Right atrium auricular region (tissue), 2 donors: ENCODE measurements at places on chromosomes 3 and 15.

GRCh38 chr3:188091746-188092145, 62.2 kb upstream of the LPP start:
- DNase-seq = no peak

DNA sequence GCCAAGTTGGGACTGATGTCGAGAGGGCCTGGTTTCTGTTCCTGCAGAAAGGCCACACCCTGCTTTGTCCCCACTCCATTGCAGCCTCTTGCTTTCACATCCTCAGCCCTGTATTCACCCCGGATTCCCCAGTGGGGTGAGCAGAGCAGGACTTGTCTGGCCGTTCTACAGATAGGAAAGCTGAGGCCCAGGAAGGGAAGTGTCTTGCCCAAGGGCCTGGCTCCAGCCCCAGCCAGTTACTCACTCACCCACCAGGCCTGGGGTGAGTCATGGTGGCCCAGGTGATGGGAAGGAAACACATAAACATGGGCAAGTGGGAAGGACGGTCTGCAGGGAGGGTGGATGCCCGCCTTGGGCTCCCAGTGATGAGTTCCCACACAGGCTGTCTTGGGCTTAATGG, 6.1 kb upstream of the DUSP7 start:
- peak; percentile 83 for DNase-seq

- no peak for DNase-seq
Measured at GRCh38 chr3:125436921-125437320, 61.8 kb upstream of the ZNF148 start.

DNA sequence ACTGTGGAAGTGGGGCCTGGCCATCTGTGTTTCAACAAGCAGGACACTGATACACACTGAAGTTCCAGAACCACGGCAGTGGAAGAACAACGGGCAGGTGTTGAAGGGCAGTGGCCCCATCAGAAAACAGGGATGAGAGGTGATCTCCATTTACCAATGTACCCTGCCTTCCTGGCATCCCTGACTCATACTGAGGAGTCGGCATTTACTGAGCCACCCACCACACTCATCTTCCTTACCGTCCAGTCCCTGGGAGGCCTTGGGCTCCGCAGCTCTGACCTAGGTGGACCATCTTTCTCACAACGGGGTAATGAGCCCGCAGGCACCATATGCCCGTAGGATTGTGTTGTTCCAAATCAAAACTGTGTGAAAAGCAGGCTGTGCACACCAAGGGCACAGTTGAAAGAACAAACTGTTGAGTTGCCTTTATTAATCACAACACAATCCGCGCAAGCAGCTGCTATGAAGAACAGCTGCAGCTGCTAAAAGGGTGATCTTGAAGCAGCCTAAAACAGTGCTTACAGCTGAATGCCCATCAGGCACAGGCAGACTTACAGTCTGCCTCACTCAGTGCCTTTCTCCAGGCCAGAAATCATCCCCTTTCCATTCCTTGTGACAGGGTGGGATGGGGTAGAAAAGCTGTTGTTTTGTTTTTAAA, 12.9 kb downstream of the MB21D2 start:
- DNase-seq = no peak

DNA sequence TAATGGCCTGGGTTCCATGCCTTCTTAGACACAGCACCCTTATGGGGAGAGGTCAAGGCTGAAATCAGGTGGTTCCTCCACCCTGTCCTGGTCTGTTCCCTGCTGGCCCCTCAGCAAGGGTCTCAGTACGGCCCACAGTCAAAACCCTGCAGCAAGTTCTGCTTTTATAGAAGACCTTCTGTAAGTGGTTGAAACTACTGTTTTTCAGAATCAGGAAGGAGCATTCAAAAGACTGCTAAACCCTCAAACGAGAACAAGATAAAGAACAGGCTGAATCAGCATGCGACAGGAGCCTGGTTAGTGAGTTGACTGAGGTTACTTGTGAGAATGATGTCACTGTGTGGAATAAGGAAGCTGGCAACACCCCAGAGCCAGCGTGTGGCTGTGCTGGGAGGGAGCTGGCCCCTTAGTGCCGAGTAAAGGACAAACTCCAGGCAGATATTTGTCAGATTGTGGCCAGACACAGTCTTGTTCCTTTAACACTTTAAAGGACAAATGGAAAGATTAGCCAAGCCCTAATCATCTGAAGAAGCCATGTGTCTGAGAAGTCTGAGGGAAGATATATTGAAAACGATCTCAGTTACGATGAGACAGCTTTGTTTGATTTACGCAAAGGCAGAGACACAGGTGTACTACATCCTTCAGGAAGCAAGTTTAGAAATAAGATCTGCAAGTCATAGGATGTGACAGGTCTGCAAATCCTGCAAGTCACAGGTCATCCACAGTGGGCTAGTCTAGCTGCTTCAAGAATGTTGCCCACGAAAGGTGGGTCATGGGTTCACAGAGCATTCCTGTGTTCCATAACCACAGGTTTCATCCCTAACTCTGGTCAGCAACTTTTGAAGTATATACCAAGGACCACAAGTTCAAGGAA, 54.0 kb downstream of the B3GNT5 start:
- DNase-seq = peak; percentile 79

GRCh38 chr3:98918586-98918985, 17.1 kb upstream of the DCBLD2 start:
- DNase-seq = no peak

- no peak for DNase-seq
Measured at GRCh38 chr15:98583771-98584430, 64.4 kb upstream of the IGF1R start.

- no peak for DNase-seq
Measured at GRCh38 chr3:58234516-58234931, 3.1 kb upstream of the ABHD6 start.

GRCh38 chr3:35639254-35640186, at the start of gene ARPP21:
TSS of gene ARPP21 (plus strand) at chr3:35639525. CDS start at chr3:35681752, 42,227 bp downstream.
- no peak for DNase-seq

DNA sequence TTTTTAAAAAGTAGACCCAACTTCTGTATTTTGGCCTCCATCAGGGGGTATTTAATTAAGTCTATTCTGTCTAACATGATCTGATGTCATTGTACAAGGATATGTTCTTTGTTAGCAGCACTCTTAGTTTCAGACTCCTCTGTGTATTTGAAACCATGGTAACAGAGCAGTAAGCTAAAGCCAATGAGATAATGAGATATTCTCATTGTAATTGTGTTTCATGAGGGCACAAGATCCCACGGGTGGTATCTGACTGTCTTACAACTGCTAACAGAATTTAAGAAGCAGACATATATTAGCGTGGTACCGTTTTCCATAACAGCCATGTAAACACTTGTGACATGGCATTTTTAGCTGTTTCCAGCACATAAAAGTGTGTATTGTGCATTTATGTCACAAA, 251.2 kb upstream of the VEPH1 start:
- no peak for DNase-seq

DNA sequence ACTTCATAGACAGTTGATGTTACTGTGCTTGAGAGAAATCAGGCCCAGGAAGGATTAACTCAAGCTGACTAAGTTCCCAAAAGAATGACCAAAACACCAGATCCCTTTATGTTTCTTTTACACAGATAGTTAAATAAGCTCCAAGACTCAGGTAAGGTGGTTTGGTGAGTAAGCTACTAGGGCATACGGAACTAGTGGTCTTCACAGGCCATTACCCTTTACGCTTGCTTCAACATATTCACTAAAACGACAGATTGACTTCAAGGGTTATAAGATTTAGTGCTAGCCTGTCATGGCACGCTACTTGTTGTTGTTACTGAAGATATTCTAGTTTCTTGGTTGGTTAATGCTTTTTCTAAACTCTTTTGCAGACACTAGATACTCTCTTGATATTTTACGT, 369.3 kb downstream of the LPP start:
- DNase-seq = no peak

DNA sequence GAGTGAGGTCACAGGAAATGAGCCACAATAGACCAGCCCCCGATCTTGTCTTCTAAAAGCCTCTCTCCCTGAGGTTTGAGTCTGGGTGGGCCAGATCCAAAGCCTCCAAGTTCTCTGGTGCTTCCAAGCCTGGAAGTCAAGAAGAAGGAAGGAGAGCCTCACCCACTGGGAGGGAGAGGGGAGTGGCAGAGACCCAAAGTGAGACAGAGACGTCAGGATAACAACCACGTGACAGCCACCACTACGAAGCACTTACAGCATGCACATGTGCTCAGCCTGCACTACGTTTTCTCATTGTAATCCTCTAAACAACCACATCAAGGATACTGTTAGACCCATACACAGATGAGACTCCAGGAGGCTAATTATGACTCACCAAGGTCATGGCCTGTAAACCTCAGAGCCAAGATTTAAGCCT, 197.3 kb upstream of the LINGO1 start:
- DNase-seq = no peak

- no peak for DNase-seq
Measured at GRCh38 chr3:130820976-130821375, 72.9 kb upstream of the ATP2C1 start.

- no peak for DNase-seq
Measured at GRCh38 chr3:150307311-150308036, 100.6 kb upstream of the TSC22D2 start.

DNA sequence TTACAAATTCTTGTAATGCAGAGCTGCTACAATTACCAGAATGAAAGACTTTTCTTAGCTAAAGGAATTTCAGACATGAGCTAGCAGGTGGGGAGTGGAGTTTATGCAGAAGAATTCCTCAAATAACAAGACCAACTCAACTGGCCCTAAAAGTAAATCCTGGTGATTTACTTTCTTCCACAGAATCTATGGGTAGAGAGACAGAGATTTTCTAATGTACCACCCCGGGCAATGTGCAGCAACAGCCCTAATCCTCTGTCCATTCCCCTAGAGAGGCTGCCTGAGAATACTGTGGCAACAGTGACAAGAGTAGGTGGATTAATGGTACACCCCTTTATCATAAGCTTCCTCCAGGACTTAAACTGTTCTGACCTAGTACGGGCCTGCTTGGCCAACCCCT, 55.2 kb downstream of the AQR start:
- DNase-seq = no peak

DNA sequence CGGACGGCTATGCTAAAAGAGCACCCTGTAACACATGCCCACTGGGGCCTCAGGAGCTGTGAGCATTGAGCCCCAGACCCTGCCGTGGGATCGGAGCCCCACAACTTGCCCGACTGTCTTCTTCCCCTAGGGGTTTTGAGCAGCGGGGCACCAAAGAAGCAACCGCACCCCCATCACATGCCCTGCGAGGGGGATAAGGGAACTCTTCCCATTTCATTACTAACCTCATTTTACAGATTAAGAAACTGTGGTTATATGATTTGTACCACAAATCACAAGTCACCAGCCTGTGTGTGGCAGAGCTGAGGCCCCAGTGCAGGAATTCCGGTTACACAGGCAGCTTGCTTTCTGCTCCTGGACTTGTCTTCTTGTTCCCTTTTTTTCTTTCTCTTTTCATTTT, 86.2 kb downstream of the CD47 start:
- no peak for DNase-seq

- no peak for DNase-seq
Measured at GRCh38 chr15:99148851-99149276, 44.0 kb downstream of the SYNM start.

DNA sequence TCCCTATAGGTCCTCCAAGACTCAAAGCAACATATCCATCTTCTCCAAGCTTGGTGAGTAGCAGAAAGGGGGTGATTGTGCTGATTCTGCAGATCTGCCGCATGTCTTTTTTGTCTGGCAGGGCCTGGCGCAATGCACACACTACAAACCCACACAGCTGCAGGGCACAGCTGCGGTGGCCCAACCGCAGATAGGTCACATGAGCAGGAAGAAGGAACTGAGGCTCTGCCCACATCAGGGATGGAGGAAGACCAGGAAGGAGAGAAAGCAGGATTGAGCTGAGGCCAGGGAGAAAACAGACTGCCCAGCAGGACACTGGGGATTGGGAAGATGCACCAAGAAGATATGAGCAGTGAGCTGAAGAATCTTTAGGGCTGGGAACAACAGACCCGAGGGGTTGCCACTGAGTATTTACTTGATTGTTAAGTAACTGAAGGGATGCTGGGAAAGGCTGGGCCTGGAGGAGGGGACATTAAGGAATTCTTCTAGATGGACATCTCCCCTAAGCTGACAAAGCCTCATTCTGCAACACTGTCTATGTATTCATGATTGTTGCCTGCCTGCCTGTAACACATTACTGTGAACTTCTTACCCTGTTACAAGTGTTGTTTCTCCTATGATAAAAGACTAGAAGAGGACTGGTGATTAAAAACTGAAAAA, 126.7 kb downstream of the MYLK start:
- no peak for DNase-seq

DNA sequence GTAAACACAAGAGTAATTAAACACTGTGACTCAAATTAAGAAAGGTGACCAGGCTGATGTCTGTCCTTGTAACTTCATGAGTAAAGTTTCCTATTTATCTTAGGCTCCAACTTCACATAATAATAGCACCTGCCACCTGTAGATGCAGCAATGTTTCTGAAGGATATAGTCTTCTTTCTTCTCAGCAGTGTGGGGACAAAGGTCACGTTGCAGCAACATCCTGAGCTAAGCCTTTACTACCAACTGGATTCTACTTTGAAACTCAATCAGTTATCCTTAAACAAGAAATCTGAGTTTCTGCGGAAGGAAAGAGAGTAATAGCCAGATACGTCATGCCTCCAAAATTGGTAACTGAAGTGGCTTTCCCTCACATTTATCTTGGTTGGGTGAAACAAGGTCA, 253.1 kb downstream of the RBMS3 start:
- no peak for DNase-seq

DNA sequence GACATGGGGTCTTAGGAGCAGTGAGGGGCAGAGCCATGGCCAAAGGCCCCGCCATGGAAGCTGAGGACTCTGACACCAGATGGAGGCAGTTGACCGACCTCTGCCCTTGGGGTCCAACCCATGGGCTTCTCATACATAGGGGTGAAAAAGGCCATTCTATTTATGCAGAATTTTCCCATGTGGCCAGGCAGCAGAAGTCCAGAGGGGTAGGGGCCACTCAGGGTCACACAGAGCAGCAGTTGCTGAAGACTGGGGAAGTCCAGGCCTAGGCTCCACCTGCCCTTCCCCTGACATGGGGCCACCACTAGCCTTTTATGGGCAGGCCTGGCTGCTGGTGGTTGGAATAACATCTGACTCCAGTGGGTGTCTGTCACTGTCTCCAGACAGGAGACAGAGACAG, 6.4 kb downstream of the PRSS50 start:
- DNase-seq = no peak

DNA sequence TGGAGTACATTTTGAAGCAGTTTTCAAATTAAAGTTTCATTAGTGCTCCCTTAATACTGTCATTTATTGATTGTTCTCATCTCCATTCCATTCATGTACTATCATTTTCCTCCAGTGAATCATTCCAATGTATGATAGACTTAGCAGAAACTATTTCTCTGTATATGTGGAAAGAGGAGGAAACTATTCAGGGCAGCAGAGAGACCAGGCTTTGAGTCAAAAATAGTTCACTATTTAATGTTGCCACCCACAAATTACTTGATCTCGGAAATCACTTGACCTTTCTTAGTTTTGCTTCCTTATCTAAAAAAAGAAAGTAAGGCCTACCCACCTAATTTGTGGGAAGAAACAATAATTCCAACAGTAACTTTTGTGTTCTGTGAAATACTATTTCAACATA, 610.5 kb upstream of the ZNF385D start:
- no peak for DNase-seq

DNA sequence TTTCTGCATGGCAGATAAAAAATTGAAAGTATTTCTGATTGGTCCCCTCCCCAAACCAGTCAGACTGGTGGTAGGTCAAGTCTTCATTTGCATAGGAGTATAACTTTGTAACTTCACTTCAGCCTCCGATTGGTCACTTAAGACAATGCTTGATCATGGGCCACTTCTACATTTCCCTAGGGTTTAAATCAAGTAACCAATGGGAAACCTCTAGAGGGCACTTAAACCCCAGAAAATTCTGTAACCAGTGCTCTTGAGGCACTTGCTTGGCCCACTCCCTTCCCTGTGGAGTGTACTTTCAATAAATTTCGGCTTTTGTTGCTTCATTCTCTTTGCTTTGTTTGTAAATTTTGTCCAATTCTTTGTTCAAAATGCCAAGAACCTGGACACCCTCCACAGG, 225.5 kb downstream of the ARPP21 start:
- no peak for DNase-seq
